ENCODE measurements at places on chromosomes 1 and 21.

- DNase-seq = no peak
Measured at GRCh38 chr1:58580186-58580585, 3.1 kb upstream of the TACSTD2 start.

- no peak for DNase-seq
Measured at GRCh38 chr1:209395169-209395568, 188.3 kb upstream of the CAMK1G start.

DNA sequence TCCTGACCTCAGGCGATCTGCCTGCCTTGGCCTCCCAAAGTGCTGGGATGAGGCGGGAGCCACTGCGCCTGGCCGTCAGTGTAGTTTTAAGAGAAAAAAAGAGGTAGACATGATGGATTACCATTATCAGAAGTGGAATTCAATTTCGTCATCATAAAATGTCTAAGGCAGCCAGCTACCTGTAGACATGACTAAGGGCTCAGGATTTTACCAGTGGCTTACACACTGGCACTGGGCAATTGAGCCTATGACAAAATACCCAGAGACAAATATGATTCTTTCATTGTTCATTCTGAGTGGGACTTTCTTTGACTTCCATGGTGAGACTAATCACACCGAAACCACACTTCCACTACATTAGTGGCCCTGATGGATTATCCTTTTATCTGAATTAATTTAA lies 181.5 kb downstream of the GABPA start:
- DNase-seq = no peak

DNA sequence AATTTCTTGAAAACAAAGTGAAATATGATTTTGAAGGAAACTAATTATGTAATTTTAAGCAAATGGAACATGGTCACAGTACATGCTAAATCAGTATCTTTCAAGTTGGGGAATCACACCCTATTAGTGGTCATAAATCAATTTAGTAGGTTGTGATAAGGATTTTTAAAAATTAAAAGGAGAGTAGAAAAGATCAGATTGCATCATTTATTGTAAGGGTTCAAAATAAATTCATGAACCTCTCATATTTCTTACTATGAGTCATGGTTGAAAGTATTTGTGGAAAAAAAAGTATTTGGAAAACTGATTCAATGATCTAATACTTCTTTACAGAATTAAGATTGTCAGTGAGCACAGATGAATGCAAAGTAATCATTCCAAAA lies 14.6 kb downstream of the ADSS2 start:
- no peak for DNase-seq

GRCh38 chr1:3340548-3341235 lies 113.8 kb upstream of the ARHGEF16 start:
- DNase-seq = no peak

GRCh38 chr1:184973272-184974055 lies 844 bp downstream of the NIBAN1 start:
- DNase-seq = no peak

DNA sequence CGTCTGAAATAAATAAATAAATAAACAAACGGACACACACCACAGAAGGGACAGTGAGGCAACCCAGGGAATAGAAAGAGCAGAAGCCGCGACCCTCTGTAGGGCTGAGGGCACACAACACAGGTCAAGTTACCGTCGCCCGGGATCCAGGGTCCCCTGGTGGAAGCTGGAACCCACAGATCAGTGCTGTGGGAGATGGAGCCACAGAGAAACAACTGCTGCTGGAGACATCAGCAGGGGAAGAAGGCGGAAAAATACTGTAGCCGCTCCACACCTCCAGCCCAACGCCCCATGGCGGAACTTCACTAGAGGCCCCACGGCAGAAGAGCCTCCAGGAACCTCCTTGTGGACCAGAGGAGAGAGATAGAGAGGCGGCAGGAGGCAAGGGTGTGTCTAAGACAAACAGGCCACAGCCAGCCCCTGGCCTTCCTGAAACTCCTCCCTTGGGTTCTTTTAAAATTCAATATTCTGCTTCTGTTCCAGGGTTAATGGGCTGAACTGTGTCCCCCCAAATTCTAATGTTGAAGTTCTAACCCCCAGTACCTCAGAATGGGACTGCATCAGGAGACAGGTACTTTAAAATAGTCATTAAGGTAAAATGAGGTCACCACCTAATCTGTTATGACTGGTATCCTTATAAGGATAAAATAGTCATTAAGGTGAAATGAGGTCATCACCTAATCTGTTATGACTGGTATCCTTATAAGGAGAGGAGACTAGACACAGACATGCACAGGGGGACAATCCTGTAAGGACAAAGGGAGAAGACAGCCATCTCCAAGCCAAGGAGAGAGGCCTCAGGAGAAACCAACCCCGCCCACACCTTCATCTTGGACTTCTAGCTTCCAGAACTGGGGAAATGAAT lies 7.7 kb upstream of the HLCS start:
- DNase-seq = no peak

- no peak for DNase-seq
Measured at GRCh38 chr1:90650401-90650800, 66.7 kb downstream of the BARHL2 start.

- DNase-seq = no peak
Measured at GRCh38 chr1:203131548-203132200, 4.1 kb downstream of the ADORA1 start.

Measured in esophagus squamous epithelium (tissue), 5 donors.